Activated gamma-delta T cell treated with anti-CD3 and anti-CD28 coated beads, Interleukin-2, amount 50 U/mL, for 16 hours (primary cell): ENCODE measurements at places on chromosomes 16 and 17.

- DNase-seq = no peak
Measured at GRCh38 chr17:43616852-43617251, 44.9 kb downstream of the MEOX1 start.

GRCh38 chr16:19677402-19677801 is 40.6 kb downstream of the KNOP1 start:
- DNase-seq = no peak

DNA sequence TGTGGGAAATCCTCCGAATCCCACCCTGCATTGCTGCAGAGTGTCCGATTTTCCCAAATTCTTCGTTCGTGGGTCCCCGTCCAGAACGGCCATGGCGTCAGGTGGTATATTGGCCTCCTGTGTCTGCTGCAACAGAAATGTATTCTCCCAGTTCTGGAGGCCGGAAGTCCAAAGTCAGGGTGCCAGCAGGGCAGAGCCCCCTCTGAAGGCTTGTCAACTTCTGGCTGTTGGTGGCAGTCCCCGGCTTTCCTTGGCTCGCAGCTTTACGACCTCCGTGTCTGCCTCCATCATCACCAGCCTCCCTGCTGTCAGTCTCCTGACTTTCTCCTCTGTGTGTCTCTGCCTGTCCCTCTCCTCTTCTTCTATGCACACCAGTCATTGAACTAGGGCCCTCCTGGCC is 142.1 kb upstream of the FOXF1 start:
- DNase-seq = no peak

GRCh38 chr17:4276514-4276913 is 12.7 kb upstream of the ANKFY1 start:
- no peak for DNase-seq

DNA sequence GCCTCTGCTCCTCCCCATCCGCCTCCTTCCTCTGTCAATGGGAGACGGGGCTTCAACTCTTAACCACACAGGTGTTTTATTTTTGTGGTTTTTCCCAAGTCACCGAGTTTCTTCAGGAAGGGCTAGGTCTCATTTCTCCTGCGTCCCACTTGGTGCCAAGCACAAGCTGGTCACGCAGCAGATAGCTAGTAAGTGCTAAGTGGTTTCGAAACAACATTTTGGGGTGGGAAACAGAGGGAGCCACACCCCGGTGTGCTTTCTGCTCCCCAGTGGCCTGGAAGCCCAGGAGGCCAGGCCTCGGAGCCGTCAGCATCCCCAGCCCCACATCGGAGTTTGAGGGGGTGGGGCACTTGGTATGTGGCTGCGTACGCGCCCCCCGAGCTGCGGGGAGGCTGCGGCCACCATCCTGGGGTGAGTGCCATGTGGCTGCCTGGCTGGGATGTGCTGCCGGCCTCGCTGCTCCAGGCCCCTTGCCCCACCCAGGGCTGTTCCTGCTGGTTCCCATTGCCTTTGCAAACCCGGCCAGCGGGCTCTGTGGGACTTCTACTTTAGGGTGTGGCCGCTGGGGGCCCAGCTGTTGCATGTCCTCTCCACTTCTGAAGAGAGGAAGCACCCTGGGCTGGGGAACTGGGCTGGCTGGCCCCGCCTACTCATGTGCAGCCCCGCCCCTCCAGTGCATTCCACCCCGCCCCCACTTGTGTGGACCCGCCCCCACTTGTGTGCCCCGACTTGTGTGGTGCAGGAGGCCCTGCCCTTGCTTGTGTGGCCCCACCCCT is 55.6 kb downstream of the BAIAP2 start:
- DNase-seq = no peak

DNA sequence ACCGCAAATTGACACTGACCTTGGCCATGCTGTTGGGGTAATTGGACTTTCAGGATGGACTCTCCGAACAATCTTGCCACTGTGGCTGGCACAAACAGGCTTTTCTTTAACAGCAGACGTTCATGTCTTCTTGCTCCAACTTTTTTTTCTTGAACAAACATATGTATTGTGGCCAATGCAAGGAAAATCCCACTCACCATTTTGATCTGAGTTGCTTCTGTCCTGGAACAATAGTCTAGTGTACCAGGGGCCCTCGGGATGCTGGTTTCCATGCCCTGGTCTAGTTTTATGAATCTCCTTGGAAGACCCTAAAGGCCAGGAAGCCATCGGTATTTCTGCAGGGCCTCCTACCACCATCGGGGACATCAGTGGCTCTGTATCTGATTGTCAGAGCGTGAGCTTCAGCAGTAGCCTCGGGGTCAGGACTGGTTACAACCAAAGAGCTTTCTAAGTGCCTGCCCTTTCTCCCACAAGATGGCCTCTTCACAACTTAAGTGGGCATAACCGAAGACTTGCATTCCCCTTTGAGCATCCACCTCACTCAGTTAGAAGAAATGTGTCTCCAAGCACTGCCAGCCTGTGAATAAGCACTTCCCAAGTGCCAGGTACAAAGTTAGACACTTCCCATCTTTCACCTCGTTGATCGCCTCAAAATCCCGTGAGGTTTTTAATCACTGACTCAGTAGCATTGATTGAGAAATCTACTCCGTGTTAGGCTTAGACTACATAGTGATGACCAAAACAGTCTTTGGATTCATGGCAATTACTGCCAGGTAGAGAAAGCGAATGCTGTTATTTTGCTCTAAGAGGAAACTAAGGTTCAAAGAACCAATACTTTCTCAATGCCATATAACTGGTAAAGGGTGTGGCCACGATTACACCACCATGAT is 87.0 kb upstream of the TBX2 start:
- DNase-seq = no peak

GRCh38 chr17:81647640-81648012 is 8.7 kb downstream of the PDE6G start:
- DNase-seq = no peak

- no peak for DNase-seq
Measured at GRCh38 chr16:50195276-50195675, 42.2 kb downstream of the TENT4B start.

GRCh38 chr17:21288571-21289017 is 4.1 kb downstream of the MAP2K3 start:
- DNase-seq = no peak

GRCh38 chr16:73354434-73354833 is 306.5 kb upstream of the ZFHX3 start:
- DNase-seq = no peak

DNA sequence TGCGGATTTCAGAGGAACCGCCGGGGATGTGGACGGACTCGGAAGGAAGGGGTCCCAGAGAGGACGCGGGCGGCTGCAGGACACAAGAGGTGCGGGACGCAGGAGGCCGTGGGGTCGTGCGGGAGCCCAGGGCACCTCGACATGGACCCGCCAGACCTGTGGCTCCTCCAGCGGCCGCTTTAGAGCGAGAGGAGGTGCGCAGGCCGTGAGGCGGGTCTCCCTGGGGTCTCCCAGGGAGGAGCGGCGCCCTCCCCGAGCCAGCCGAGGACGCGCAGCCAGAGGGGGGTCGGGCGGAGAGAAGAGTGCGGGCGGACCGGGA is 6.8 kb upstream of the FLYWCH1 start:
- no peak for DNase-seq

GRCh38 chr17:42002792-42003301 is 14.4 kb downstream of the DNAJC7 start:
- DNase-seq = no peak

DNA sequence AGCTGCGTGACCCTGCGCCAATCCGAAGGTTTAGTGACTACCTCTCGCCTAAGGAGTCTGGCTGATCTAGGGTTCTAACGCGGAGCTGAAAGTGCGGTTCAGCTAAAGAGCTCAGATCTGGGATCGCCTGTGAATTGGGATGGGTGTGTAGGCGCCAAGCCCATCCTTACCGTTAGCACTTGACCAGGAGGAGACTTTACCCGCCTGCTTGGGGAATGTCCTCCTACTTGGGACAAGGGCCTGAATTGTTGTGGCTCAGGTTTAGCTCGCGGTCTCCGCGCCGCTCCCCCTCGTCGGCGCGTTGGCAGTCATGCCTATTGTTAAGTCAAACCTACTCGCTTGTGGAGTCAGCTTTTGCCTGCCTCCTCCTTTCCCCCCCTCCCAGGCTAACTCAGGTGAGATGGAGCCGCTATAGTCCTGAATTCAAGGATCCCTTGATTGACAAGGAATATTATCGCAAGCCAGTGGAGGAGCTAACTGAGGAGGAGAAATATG is 480 bp downstream of the MRPS7 start:
- no peak for DNase-seq

GRCh38 chr17:11813871-11814270 is 183.4 kb downstream of the ZNF18 start:
- DNase-seq = no peak

DNA sequence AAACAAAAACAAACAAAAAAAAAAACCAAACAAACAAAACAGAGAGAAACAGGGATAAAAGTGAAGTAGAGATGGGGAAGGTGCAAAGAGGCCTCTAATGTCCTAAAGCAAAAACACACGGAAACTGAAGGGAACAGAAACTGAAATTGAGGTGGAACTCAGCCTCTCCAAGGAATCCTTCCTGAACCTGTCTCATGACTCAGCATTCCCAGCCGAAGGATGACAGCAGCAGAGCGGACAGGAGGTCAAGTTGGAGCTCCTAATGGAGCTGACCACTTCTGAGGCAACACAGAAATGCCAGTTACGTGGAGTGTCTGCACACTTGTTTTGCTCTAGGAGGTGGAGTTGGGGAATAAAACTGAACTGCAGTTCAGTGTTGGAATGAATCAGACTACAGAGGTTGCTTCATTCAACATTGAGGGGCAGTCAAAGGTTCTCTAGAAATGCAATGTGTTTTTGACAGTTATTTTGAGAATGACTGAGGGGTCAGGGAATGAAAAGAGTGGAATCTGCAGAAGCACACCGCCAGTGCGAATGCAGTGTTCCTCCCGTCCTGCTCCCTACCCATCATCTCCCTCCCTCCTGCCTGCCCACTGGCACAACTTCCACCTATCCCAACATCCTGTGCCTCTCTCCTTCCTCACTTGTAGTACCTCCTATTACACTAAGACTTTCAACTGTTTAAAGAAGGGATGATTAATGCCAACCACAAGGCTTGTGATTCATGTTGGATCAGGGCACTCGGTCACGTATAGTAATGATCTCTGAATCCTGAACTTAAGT is 6.3 kb downstream of the UBE2O start:
- DNase-seq = no peak

- no peak for DNase-seq
Measured at GRCh38 chr17:61808442-61808841, 54.9 kb downstream of the BRIP1 start.

DNA sequence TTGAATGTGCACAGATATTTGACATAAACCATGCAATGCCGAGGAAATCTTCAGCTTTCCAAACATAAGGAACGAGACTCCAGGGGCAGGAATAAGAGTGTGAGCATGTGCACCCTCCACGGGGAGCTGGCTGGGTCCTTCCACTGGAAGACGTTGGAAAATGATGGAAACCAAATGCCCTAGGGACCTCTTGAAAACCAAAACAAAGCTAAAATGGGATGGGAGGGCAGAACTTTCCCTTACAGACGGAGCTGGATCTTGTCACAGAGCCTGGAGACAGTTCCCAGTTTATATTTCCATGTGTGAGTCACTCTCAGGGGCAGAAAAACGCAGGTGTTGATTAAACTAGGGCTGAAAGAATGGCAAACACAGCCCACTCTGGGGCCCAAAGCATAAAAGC is 34.4 kb upstream of the DNAH17 start:
- DNase-seq = no peak

- no peak for DNase-seq
Measured at GRCh38 chr17:37831492-37831891, 86.6 kb upstream of the HNF1B start.

DNA sequence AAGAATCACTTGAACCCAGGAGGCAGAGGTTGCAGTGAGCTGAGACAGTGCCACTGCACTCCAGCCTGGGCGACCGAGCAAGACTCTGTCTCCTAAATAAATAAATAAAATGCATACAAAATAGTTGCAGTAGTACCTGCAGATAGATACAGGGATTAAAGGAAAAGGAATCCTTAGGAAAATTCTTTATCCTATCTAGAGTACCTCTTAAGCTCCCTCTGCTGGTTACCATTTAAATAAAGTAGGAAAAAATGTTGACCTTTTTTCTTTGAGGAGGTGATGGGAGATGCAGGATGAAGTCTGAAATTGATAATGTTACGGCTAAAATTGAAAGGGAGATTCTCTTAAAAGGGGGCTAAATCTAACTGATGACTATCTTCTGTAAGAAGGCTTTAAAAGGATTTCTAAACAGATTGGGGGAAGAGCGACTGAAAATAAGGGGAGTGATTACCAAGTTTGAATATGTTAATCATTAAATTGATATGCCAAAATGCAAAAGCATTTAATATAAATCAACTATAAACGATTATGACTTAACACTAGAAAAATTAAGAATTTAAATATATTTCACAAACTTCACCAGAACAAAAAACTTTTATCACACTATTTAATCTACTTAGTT is 29.4 kb downstream of the C16orf87 start:
- DNase-seq = no peak

DNA sequence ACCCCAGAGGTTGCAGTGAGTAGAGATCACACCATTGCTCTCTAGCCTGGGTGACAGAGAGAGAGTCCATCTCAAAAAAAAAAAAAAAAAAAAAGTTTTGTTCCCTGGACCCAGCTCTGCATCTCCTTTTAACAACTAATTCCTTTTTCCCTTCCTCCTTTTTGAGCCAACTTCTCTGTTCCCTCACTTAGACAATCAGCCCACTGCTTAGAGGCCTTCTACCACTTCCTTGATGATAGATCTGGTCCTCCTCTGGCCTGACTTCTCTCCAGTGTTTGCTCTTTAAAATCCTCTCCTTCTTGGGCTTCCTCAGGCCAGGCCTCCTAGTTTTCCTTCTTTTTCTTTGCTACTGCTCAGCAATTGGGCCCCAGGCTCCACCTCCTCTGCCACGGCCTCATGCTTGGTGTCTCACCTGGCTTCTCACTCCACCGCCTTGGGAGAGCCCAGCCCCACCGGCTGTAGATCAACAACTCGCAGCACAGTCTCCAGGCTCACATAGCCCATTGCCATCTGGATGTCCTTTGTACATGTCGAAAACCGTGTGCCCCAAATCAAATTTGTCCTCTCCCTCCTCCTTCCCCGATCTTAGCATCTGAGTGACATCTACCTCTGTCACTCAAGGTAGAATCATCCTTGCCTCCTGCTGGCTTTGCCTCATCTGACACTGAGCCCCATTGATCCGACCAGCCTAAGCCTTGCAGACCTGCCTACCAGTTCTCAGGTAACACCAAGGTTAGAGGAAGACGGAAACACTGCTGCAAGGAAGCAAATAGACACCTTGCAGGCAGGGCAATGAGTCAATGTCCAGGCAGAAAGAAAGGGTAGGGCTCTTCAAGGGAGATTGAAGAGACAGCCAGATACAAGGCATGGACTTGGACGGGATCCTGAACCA is 17.4 kb downstream of the ARHGAP27 start:
- no peak for DNase-seq

DNA sequence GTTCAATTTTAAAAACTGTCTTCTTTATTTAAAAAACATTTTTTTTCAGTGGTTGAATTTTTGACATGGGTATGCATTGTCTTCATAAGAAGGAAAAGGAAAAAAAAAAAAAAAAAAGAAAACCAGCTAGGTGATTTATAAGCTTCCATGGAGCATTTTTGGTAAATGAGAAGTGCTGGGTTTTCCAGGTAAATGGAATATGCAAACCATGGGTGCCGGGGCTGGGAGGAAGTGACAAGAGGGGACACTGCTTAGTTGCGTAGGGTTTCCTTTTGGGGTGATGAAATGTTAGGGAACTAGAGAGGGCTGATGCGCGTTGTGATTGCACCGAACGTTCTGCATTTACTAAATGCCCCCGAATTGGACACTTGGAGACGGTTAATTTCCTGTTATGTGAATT is 217.4 kb upstream of the FOXF1 start:
- no peak for DNase-seq

- DNase-seq = no peak
Measured at GRCh38 chr17:48520631-48521079, 10.2 kb downstream of the HOXB1 start.

- DNase-seq = no peak
Measured at GRCh38 chr17:77377710-77378235, 237.0 kb downstream of the SEC14L1 start.

GRCh38 chr16:86584071-86584685 is 5.8 kb downstream of the FOXL1 start:
- DNase-seq = no peak
